ENCODE measurements at places on chromosomes 1 and 21.
A peak's percentile ranks its signal among the peaks of the same experiment; 100 is the strongest.

- no peak overlapping the region for H3K27ac ChIP-seq
- no peaks in the 10 kb centered on the region for H3K27me3 ChIP-seq
- DNase-seq, result peak; percentile 8
- H3K4me1 ChIP-seq, result no peaks in the 10 kb centered on the region
- H3K36me3 ChIP-seq, result peaks cover 26% of the 10 kb centered on the region
Observed at GRCh38 chr21:45276596-45276995, 11.1 kb downstream of the POFUT2 start.

DNA sequence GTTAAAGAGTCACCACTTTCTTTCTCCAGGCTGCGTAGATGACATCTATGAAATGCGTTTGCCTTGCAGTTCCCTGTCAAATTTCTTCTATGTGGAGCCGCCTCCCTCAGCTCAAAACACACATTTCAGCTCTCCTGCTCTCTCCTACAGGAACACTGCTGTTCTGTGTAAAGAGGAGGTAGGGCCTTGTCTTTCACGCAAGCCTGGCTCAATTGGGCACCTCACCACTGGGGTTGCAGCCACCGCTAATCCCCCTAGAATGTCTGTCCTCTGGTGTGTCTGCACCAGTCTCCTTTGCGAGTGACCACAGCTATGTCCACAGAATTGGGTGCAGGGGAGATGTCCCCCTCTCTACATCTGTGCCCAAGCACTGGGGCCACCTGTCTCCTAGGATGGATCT is 31.8 kb upstream of the CFHR4 start:
- DNase-seq, result no peak
- no peaks in the 10 kb centered on the region for H3K36me3 ChIP-seq
- H3K27ac ChIP-seq, result peak overlapping the region; percentile 76
- H3K4me3 ChIP-seq, result no peak overlapping the region
- no peaks in the 10 kb centered on the region for H3K4me1 ChIP-seq

DNA sequence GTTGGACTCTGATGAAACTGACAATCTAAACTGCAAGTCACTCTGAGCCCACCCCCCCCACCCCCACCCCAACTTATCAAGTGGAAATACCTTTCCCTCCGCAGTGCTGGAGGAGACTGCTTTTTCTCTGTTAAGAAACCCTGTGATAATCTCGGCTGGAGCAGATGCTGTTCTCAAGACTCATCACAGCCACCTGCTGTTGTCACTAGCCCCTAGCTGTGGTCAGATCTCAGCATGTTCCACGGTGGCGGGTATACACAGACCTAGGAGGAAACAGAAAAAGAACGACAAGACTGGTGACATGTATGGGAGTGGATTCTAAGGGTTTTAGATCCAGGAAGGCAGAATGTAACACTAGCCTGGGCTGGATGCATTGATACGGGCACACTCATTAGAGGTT is 2.3 kb downstream of the ACTL8 start:
- no peak overlapping the region for H3K27ac ChIP-seq
- H3K4me1 ChIP-seq, result no peaks in the 10 kb centered on the region
- H3K4me3 ChIP-seq, result no peak overlapping the region

- H3K27me3 ChIP-seq, result no peaks in the 10 kb centered on the region
- peaks cover 12% of the 10 kb centered on the region for H3K4me1 ChIP-seq
- DNase-seq, result no peak
- H3K4me3 ChIP-seq, result no peak overlapping the region
- H3K36me3 ChIP-seq, result peaks cover 44% of the 10 kb centered on the region
- peak overlapping the region; percentile 69 for H3K27ac ChIP-seq
Observed at GRCh38 chr1:11147197-11147770, 41.9 kb upstream of the ANGPTL7 start.

DNA sequence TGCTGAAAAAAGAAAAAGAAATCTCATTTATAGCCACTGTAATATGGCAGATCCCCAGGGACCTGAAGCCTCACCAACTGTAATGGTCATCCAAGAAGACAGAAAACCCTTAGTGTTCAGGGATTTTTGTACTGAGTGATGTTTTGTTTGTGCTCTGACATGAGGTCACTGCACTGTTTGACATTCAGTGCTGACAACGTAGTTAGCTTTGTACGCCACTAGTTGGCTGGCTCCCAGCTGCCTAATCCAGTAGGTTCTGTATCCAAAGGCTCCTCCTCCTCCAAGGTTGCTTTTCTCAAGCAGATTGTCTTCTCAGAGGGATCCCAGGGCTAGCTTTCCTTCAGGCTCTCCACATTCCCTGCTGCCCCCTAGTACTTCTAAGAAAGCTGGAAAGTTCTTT is 9.5 kb upstream of the YRDC start:
- DNase-seq, result peak; percentile 25
- no peak overlapping the region for H3K4me3 ChIP-seq
- no peaks in the 10 kb centered on the region for H3K27me3 ChIP-seq
- no peak overlapping the region for H3K27ac ChIP-seq
- no peaks in the 10 kb centered on the region for H3K4me1 ChIP-seq

Data from WTC11 (cell line).